CD8-positive, alpha-beta memory T cell (primary cell): ENCODE measurements at places on chromosomes 3 and 15.

GRCh38 chr3:194761384-194761783 is 75.7 kb downstream of the FAM43A start:
- no peak for DNase-seq

- DNase-seq, result no peak
These were observed 16.6 kb downstream of the EAF1 start for GRCh38 chr3:15443826-15444524.

- DNase-seq, result no peak
These were observed 15.7 kb upstream of the LRRC58 start for GRCh38 chr3:120364821-120365220.

DNA sequence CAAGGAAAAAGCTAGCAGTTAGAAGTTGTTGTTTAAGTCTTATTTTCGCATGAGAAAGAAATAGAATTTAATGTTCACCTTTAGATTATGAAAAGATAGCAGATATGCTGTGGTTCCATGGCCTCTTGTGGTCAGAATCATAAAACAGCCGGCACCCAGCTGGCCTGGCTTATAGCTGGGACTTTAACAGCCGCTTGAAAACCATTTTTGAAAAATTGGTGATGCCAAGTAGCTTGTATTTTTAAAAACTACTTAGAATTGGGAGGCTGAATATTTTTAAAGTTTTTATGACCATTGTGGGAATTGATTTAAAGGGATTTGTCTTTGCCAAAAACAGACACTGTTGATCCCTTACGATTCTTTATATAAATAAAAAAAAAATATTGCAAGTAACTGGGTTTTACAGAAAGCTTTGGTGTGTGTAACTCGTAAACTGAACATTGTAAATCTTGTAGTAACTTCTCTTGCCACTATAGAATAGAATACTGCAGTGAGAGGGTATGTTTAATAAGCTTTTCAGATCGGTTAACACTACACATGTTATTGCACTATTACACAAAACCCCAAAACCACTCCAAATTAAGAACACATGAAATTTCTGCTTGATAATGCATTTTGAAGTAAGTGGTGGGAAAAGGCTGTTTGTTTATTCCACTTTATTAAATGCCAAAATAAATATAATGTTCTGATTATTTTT is 6.6 kb downstream of the ARRDC4 start:
- DNase-seq, result no peak

DNA sequence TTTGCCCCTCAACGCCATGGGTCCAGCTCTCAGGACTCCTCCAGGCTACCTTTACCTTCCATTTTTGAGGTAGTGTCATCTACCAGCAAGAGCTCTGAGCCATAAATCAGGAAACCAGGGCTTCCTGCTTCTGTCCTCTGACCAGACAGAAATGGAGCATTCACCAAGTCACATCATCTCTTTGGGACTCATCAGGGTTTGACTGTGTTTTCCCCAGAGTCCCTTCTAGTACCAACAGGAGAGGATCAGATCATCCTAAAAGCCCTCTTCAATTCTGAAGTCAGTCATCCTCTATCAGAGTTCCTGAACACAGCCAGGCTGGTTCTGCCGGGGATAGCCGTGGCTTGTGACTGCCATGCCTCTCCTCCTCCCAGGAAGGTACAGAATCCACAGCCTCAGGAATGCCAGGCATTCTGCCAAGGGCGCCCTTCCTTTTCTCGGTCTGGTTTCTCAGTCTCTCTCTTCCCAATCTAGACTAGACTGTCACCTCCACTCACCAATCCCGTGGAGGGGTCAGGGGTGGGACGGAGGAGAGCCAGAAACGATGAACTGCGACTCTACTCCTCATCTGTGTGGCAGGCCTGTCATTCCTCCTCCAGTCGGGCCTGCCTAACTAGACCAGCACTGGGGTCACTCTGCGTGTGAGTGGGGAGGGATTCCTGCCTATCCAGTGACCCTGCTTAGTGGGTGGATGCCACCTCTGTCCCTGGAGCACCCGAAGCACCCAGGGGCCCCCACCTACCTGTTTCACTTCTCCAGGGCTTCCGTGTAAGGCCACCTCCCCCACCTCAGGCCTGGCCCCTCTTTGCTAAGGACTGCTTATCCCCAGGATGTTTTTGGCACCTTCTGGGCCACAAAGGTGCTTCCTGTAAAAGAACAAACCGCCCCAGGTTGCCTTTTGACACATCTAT is 30.9 kb downstream of the CCNL1 start:
- DNase-seq, result peak; percentile 69

- no peak for DNase-seq
These were observed 39.5 kb upstream of the FMN1 start for GRCh38 chr15:33234020-33234461.

DNA sequence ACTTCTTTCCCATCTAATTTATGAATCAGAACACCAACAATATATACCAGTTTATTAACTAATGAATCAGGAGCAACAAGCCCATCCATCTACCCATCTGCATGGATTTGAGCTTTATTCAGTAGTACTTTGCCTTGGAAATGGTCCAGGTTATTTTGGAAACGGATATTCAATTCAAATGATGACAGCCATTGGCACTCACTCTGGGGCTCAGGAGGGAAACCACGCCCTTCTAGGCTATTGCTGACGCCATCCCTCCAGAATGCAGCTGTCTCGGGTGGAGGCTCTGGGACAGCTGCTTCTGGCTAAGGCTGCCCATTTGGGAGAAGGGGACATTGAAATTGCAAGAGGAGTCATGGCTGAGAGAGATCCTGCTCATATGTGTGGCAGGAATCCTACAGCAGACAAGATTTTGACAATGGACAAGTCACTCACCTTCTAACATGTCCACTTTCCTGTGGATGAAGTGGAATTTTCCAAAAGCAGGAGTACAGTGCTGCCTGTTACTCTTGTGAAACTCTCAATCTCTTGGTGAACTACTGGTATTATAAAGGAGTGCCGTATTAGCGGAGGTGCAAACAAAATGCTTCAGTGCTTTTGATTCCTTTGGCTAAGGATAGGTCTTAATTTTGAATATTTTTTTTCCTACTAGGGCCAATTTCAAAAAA is 29.3 kb upstream of the TRAK1 start:
- DNase-seq, result no peak

GRCh38 chr3:10960255-10960654 is 32.3 kb upstream of the SLC6A1 start:
- DNase-seq, result no peak

- DNase-seq, result no peak
These were observed 44.6 kb downstream of the CCNL1 start for GRCh38 chr3:157115069-157116006.

- DNase-seq, result no peak
These were observed 59.4 kb upstream of the TFRC start for GRCh38 chr3:196141052-196141865.

DNA sequence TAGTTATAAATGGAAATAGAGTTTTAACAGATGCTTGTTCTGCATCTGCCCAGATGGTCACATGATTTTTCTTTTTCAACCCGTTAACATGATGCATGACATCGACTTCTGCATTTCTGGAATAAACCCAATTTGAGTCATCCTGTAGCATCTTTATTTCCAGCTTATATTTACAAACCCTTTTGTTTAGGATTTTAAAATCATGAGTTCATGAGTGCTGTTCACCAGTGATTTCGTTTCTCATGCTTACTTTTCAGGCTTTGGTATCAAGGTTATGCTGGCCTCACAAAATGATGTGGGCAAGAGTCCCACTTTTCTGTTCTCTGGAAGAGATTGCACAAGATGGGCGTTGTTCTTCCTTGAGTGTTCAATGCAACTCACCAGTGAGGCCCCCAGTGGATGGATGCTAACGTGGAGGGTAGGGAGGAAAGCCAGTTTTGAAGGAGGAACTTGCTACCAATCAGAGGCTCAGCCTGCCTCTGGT is 5.2 kb downstream of the HRH1 start:
- DNase-seq, result no peak

- DNase-seq, result peak; percentile 36
These were observed 9.2 kb downstream of the FAM162A start for GRCh38 chr3:122392868-122393844.

DNA sequence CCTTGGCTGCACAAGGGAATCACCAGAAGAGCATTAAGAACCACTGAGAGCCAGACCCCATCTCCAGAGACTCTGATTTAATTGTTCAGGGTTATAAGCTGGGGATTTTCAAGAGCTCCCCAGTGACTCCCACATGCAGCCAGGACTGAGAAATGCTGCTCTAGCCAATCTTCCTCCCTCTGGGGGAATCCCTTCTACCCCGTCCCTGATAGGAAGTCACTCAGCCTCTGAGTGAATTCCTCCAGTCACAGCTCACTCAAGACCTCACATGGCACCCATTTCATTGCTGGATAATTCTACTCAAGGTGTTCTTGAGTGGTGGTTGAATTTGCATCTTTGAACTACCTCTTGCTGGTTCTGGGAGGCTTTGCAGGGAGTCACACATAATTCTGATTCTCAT is 10.7 kb downstream of the CCR3 start:
- DNase-seq, result no peak

DNA sequence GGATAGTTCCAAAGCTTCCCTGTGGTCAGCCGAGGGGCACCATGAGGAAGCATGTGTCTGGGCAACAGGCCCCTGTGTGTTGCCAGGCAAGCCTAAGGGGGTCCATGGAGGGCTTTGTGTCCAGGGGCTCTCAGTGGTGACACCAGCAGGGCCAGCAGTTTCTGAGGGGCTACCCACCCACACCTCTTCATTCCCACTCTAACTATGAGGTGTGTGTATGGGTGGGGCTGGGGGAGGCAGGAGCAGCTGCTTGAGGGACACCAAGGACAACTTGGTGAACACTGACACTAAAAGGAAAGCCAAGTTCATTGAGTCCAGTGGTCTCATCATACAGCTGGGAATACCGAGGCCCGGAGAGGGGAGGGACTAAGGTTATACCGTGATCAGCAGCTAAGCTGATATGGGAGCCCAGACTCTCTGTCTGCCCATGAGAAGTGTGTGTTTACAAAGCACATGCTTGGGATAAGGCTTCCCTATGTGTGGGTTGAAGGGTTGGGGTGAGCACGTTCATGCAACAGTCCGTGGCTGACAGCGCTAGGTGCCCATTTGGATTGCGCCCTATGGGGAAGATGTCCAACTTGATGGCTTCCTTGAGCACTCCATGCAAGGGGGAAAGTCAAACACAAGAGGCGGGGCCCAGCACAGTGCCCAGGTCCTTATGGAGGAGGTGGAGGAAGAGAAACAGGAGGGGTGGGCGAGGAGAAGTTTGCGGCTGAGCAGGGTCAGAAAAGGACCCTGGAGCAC is 34.8 kb upstream of the CHRNB4 start:
- no peak for DNase-seq

DNA sequence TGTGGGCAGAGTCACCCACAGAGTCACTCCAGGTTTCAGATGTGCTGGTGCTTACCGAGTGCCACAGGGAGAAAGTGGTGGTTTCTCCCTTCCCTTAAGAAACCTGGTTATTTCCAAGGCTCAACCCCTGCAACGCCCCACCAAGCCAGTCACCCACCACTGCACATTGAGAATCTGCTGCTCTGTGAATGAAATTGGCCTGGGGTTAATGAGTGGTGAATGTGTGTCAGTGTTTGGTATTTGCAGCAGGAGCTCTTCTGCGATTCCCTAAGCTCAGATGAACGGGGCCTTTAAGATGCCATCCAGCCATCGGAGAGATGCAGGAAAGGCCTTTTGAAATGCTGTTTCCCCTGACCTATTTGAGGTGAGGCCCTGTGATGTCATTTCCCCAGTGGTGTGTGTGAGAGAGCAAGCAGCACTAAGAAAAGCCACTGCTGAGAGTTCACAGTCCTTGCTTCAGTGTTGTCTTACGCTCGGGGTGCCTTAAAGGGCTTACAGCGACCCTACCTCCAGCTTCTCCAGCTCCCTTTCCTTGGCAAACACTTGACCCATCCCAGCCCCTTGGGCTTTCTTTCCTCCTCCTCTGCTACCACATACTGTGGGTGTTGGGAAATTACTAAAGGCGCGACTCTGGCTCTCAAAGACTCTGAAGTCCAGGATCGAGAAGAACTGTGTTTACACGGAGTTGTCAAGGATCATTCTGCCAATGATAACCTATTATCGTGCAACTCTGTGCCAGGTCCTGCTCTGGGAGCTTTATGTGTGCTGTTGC is 68.9 kb downstream of the SMAD3 start:
- peak; percentile 80 for DNase-seq

GRCh38 chr15:63339836-63340235 is 41.8 kb downstream of the CA12 start:
- no peak for DNase-seq

DNA sequence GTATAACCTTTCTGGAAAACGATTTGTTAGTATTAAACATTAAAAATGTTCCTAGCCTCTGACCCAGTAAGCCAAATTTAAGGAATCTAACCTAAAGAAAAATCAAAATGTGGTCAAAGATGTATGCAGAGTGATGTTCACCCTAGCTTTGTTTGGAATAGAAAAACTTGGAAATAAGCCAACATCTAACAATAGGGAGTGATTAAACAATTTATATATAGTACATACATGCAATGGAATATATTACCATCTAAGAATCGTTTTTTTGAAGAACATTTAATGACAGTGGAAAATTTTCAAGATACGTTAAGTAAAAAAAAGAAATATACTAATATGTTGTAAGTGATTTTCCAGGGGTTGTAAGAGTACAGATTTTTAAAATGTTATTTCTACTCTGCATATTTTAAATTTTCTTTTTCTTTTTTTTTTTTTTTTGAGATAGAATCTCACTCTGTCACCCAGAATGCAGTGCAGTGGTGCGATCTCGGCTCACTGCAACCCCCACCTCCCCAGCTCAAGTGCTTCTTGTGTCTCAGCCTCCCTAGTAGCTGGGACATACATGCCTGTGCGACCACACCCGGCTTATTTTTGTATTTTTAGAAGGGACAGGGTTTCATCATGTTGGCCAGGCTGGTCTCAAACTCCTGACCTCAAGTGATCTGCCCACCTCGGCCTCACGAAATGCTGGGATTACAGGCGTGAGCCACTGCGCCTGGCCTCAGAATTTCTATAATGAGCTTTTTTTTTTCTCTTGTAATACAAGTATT is 54.9 kb downstream of the ANP32A start:
- no peak for DNase-seq

DNA sequence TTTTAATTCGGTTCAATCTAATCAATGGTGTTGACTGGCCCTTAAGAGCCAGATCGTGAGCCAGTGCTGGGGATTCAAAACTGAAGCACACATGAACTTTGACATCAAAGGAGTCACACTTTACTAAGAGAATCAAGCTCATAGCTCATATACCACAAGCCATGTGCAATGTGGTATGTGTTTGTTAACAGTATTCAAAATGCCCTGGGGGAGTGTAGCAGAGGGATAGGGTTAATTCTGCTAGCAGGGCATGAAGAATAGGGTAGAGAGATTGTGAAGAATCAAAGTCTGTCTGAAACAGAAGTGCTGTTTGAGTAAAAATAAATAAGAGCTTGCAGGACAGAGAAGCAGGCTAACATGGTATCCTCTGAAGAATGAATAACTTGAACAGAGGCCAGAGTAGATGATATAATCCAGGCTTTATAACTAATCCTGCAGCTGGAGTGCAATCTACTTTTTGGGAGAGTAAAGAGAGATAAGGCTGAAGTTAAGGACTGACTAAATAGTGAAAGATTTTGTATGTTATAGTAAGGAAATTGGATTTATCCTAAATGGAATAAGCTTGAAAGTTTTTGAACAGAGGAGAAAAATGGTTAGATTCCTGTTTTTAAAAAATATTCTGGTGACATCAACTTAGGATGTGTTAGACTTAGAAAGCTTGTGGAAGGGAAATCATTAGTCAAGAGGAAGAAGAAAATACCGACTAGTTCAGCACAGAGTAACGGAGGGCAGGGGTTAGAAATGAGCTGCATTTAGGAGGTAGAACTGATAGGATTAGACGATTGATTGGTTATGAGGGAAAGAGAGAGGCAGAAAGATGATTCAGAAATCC is 292.0 kb downstream of the NFKBIZ start:
- DNase-seq, result no peak

- DNase-seq, result no peak
These were observed 204.4 kb downstream of the OTOL1 start for GRCh38 chr3:161700998-161701397.

- DNase-seq, result no peak
These were observed 41.4 kb downstream of the SCAPER start for GRCh38 chr15:76863693-76864092.
